Mesothelial cell of epicardium (in vitro differentiated cells): ENCODE measurements at places on chromosomes 12 and 14.

GRCh38 chr14:90676912-90677311, 139.3 kb downstream of the TTC7B start:
- DNase-seq = no peak

DNA sequence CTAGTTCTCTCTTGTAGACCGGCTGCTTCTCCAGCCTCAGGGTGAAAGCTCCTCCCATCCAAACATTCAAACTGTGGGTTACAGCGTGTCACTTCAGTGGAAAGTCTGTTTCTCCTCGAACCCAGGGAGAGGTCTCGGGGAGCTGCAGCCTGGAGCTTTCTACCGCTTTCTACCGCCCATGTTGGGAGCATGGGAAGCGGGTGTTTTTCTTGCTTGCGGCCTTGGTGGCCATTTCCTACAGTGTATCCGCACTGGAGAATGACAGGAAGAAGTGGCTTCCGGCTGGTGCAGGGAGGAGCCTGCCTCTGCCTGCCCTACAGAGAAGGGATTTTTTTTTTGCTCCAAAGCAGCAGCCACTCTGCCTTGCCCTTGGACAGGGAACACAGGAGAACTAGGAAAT, 21.2 kb downstream of the ZFP36L1 start:
- DNase-seq = no peak

GRCh38 chr14:67002994-67003753, 186.1 kb upstream of the GARIN2 start:
- DNase-seq = no peak

- no peak for DNase-seq
Measured at GRCh38 chr12:31118347-31119191, 44.9 kb downstream of the DDX11 start.

GRCh38 chr12:38906482-38907200, 1.2 kb upstream of the CPNE8 start:
- peak; percentile 71 for DNase-seq

GRCh38 chr14:40525314-40525713, 1081.4 kb upstream of the LRFN5 start:
- DNase-seq = no peak

DNA sequence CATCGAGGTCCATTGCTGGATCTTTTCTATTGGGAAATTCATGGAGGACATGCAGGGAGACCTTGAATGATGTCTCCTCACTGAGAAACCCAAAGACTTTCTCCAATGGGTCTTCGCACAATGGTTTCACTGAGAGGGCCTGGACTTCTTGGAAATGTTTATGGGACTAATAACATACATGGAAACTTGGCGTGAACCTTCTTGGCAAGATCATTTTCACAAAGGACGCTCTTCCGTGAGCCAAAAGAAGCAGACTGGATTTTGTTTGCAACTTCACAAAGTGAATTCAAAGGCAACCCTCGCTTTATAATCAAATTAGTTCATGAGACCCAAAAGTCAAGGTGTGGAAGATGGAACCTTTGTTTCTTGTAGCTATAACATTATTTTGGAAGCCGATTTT, 154.4 kb downstream of the TMEM132C start:
- no peak for DNase-seq

DNA sequence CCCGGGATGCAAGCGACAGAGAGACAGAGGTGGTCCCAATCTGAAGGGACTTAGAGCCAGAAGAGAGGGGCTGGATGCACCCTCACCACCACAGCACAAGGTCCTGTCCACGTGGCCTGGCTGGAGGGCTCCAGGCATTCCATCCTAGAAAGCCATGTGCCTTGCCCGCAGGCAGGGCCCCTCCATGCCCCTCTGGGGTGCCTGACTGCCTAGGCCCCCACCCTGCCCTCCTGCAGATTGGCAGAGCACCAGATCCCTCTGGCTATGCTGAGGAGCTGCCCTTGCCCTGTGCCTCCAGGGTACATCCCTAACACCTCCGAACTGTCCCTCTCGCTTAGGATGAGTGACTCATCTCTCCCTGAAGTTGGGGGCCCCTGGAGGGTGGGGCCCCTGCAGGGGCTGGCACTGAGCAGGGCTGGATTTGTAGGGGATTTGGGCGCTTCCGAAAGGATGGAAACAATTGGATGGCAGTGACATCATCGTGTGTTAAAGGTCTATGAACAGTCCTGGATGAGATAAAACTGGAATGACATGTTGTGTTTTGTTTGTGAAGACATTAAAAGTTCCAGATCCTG, 50.9 kb downstream of the CHGA start:
- DNase-seq = no peak

DNA sequence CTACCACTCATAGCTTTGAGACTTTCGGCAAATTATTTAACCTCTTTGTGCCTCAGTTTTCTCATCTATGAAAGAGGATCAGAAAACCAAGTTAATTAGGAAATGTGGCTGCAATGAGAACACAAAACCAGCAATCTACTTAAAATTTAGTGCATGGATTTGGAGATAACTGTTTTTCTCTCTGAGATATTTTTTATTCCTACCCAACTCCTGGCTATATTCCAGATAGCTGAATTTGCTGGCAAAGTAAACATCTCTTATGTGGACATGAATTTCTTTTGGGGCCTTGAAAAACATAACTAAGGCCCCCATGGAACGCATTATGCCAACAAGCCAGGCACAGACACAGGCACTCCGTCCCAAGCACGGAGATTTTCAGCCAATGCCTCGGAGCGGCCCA, 53.4 kb upstream of the FOXN3 start:
- DNase-seq = no peak

DNA sequence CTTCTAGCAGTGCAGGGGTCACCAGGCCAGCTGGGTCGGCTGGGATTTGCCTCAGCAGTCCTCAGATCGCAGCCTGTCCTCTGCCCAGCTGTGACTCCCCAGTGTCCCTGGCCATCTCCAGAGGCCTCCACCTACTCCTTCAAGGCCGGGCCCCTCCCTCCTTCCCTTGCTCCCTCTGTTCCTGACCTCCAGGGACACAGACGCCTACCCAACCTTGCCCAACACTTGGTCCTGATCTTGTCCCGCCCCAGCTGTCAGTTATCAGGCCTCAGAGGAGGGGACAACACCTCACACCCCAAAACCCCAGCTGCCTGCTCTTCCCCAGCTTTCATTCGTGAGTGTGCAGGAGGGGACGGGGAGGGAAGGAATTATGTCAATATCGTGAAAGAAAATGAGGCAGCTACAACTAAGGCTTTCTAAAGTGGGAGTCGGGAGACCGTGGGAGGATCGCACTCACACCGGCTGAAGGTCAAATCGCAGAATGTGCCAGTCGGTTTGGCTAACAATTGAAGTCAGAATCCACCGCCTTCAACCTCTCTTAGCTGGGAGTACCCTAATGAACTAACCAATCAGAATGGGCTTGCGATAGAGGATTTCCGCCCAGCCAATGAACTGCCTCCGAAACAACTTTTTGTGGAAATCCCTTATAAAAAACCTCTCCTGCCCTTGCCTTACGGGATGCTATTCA, 9.4 kb upstream of the PLBD2 start:
- DNase-seq = no peak

- DNase-seq = peak; percentile 66
Measured at GRCh38 chr12:57005980-57006808, at the start of gene ZBTB39. Gene ZBTB39, minus strand, starts transcription at chr12:57006546. Its CDS starts 1,629 bp downstream, at chr12:57004917.

- no peak for DNase-seq
Measured at GRCh38 chr12:33116284-33116683, 219.7 kb upstream of the PKP2 start.

DNA sequence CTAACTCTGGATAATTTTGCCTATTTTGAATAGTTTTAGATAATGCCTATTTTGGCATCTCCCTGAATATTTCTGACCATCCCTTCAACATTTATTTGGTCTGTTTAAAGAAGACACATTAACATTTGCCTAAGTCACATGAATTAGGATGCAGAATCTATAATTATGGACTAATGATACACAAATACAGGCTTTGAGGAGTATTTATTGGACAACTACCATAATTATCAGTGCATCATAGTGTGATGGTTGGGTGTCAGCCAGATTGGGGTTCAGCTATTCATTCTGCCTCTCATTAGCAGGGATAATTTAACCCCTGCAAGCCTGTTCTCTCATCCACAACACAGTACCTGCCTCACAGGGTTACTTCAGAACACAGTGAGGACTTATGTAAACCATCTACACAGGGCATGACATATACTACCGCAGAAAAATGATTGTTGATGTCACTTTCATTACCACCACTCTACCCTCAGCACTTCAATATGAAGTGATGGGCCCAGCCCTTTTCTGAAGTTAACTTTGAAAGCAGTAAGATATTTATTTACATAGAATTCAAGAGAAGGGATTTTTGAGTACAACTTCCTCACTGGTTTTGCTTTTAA, 14.4 kb downstream of the PRKCH start:
- no peak for DNase-seq

DNA sequence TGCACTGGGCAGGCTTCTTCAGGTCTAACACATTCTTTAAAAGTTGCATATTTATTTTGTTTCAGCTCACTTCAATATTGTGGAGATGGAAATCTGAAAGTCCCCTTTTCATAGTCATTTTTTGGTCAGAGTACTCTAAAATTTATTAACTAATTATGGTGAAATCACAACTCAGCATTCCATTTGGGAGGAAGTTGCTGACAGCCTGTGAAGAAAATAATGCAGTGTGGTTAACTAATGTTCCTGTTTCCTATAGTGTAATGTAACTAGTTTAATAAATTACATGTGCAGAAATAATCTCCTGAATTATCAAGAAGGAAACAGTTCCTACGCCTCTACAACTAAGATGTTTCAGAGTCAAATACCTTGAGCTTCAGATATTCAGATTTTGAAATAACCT, 17.1 kb downstream of the LRFN5 start:
- DNase-seq = no peak

GRCh38 chr12:10242539-10242938, 29.9 kb downstream of the GABARAPL1 start:
- no peak for DNase-seq

- DNase-seq = no peak
Measured at GRCh38 chr12:26021534-26021933, 63.1 kb downstream of the RASSF8 start.

- DNase-seq = no peak
Measured at GRCh38 chr12:88638388-88638787, 58.1 kb upstream of the KITLG start.

DNA sequence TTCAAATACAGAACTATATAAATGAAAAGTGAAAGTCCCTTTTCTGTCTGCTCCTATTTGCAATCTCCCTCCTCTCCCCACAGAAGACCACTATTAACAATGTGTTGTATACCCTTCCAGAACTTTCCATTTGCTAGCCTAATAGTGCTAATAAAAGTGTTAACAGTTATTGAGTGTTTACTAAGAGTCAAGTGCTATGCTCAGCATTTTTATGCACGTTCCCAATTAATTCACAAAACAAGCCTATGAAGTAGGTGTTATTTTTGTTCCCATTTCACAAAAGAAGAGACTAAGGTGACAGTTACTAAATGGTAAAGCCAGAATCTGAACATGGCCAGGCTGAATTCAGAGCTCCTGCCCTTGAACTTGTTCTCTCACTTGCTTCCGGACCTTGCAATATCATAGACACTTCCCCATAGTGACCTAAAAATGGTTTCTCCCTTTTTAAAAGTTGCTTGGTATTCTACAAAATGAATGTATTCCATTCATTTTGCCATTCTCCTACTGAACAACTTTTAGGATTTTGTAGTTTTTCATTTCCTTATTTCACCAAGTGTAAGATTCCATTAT, 1.6 kb upstream of the PRKAB1 start:
- no peak for DNase-seq

GRCh38 chr14:20608383-20609110, 17.4 kb upstream of the RNASE12 start:
- DNase-seq = no peak

DNA sequence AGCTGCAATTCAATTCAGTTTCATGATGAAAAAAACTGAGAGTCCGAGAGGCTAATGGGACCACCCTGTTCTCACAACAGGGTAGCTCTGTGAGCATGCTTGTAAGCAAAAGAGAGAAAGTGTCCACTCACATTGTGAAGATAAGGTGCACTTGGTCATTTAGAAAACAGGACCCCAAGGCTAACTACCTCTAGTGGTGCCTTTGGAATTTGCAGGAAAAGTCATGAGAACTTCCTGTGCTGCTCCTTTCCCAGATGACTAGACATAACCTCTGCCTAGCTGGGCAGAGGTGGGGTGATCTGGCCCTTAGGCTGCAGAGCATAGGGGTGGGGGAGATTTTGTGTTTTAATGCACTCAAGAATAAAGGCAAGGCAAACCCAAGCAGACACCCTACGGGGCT, 118.9 kb downstream of the STAB2 start:
- no peak for DNase-seq

- no peak for DNase-seq
Measured at GRCh38 chr12:123530668-123531067, 2.9 kb downstream of the RILPL1 start.

GRCh38 chr12:80195074-80195726, 95.9 kb downstream of the OTOGL start:
- no peak for DNase-seq

- DNase-seq = no peak
Measured at GRCh38 chr14:38442208-38442607, 186.3 kb upstream of the CLEC14A start.

DNA sequence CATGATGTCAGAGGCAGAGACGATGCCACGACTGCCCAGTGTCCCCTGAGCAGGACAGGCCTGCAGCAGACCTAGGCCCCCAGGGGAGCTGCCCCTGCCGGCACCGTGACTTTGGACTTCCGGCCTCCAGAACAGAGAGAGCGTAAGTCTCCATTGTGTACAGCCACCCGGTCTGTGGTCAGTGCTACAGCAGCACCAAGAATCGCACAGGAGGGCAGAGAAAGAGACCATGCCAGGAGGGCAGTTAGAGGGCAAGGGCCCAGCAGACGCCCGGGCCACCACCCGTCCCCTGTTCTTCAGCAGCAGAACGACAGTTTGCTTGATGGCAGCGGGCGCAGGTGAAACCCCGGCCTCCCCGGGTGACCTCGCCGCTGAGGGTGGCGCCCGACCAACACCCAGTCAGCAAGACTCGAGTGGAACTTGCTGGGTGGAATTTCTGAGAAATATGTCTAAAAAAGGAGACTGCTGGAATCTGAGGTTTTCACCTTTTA, 19.7 kb downstream of the GALNT9 start:
- DNase-seq = no peak

GRCh38 chr12:95594136-95594535, 42.9 kb upstream of the USP44 start:
- DNase-seq = no peak

- DNase-seq = no peak
Measured at GRCh38 chr12:70244409-70244808, 1.2 kb downstream of the CNOT2 start.

GRCh38 chr12:51994959-51995358, 11.8 kb upstream of the TAMALIN start:
- no peak for DNase-seq
